ENCODE measurements at places on chromosomes 3 and 15. TPM values are rescaled to one million over a fixed set of nuclear protein-coding genes. Genes with fewer than 3 reads are reported as not detected.

The RTP3 gene
- total RNA-seq = not detected

The COL8A1 gene
- 16.0 TPM for total RNA-seq

DNA sequence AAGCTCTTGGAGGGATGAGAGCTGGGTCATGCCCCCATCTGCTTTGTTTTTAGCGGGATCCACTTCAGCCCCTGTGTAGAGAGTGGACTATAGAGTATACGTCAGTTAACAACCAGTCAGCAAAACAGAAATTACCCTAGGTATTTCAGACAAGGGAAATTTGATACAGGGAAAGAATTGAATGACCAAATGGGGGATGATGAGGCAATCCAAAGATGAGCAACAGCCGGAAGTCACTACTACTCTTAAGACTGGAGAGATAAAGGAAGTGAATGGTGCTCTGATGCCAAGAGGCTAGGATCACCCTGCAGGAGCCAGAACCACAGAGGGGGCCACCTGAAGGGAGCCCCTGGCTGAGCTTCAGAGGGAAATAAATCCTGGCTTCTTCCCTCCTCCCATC, 1.7 kb upstream of the GPR62 start:
- DNase-seq = no peak

- DNase-seq = no peak
Observed at GRCh38 chr3:71423151-71423906, 160.2 kb downstream of the FOXP1 start.

DNA sequence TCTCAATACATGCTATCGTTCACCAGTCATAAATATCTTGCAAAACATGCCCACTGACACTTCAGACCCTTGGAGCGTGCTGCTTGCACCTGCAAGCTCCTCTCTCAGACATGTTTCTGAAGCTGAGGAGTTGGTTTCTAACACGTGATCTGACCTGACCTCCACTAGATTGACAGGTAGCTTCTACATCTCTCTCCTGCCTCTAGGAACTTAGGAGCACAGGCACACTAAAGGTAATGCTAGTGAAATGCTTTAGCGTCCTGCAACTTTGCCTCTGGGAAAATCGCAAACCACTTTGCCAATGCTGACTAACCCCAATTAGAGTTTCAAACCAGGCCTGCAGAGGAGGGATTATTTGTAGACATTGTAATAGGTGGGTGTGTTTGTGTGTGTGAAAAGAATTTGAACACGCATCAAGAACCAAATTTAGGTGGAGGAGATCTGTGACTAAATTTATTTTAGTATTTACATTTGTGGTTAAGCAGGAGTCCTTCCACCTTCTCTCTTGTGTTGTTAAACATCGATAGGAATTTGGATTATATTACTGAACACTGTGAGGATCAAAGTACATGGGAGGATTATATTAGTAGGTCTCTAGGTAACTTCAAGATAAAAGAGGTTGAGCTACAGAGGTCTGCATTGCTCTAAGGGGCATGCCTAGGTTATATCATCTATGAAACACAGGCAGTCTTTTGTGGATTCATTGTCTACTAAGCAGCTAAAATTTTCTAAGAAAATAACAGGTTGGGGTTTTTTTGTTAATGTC, 86.7 kb upstream of the ZBED2 start:
- DNase-seq = no peak

DNA sequence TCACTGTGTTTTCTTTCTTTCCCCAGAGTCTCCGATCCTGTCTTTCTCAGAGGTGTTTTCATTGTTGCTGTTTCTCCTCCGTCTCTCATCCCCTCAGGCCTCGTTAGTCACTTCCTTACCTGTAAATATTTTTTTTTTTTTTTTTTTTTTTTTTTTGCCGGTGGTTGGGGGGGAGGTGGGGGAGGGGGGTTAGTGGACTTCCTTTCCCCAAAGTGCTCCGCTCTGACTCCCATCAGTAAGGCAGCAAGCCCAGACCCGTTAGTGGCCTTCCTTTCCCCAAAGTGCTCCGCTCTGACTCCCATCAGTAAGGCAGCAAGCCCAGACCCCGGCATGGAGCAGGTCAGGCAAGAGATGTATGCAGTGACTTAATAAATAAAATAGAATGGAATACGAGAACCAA, 97.1 kb upstream of the TNFAIP8L3 start:
- DNase-seq = no peak

The TMEM212 gene
- total RNA-seq = not detected

The TERC gene
- 65.3 TPM for total RNA-seq

DNA sequence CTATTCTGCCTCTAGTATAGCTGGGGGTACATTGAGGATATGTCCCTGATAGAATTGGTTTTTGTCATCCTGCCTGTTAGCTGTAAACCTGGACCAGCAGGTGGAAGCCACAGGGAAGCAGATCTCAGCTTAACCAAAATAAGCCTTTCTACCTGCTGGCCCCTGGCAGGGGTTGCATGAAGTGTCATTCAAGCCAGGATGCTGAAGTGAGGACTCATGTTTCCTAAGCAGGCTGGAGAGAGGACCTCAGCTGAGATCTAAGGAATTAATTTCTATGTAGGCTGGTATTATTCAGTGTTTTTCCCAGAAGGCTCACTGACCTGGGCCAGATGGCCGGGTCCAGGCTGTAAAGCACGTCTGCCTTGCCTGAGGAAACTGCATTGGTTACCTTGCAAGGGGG, 128.9 kb downstream of the MEGF11 start:
- no peak for DNase-seq
